HS-5 (cell line): ENCODE measurements at places on chromosomes 12 and 14.

DNA sequence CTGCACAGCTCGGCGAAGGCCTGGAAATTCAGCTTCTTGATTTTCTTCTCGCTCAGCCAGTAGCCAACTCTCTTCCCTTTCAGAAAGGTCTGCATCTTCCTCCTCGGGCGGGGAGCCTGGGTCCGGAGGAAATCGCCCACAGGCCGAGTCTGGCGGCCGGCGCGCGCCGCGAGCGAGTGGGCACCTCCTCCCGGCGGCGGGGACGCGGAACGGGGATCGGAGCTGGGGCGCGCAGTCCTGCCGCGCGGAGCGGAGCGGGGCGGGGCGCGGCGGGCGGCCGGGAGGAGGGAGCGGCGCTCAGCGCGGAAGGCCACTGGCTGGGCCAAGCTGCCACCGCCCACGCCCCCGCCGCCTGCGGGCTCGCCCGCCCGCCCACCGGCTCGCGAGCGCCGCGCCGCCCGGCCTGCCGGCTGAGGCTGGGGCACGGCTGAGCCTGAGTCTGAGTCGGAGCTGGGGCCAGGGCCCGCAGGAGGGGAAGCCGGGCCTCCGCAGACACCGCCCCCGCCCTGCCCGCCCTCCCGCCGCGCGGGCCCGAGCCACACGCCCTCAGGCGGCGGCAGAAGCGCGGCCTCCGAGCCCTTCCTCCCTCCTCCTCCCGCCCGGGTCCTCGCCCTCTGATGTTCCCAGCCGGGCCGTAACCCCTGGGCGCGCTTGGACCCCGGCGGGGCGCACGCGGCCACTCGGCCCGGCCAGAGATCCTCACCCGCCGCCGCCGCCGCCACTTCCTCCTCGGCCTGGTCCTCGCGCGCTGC, 480 bp downstream of the ITPK1 start:
- no peak for DNase-seq

GRCh38 chr12:98332642-98333041, 182.7 kb upstream of the TMPO start:
- no peak for DNase-seq

- DNase-seq, result no peak
Measured at GRCh38 chr12:58487255-58487654, 433.0 kb downstream of the LRIG3 start.

DNA sequence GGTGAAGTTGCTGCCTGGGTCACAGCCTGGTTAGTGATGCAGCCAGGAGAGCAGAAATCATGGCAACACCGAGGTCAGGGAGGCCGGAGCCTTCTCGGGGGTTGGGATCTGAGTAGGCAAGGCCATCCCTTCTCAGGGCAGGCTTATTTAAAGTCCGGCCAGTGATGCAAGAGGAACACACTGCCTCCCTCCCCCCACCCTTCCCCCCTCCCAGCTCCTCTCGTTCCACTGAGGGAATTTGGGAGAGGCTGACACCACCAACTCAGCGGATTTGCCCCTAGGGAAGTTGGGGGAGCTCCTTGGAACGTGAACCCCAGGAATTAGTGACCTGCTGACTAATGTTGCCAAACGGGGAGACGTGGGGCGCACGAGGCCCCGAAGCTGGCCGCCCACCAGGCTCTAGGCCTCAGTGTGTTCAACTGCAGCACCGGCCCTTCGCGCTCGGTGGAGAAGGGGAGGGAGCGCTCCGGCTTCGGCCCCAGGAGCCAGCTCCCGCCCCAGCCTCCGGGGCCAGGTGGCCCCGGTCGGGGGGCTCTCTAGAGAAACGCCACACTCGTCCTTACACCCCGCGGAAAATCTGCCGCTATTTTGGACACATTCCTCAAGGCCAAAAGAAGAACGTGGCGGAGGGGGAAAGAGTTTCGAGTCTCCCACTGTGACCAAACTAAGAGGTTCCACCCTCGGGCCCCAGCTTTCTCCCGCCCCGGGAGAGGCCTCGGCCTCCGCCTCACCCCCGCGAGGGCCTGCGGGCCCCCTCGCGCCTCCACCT, 1.6 kb downstream of the CTDSP2 start:
- no peak for DNase-seq

DNA sequence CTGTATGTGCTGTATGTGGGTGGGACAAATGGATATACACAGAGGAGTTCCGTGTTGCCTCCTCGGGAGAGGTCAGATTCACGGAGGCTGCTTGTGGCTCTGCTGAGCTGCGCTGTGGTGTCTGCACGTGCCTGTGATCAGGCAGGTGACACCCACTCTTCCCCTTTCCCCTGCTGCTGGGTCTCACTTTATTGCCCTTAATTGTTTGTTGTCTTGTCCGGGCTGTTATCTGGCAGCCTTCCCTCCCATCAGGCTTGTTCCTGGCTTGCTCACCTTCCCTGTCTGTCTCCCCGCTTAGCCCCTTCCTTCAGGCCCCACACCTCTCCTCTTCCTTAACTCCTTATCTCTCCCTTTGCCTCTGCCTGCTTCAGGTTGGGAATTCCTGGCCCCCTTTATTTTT, 13.5 kb downstream of the WNT5B start:
- no peak for DNase-seq

- no peak for DNase-seq
Measured at GRCh38 chr12:85971800-85972199, 97.7 kb downstream of the NTS start.

DNA sequence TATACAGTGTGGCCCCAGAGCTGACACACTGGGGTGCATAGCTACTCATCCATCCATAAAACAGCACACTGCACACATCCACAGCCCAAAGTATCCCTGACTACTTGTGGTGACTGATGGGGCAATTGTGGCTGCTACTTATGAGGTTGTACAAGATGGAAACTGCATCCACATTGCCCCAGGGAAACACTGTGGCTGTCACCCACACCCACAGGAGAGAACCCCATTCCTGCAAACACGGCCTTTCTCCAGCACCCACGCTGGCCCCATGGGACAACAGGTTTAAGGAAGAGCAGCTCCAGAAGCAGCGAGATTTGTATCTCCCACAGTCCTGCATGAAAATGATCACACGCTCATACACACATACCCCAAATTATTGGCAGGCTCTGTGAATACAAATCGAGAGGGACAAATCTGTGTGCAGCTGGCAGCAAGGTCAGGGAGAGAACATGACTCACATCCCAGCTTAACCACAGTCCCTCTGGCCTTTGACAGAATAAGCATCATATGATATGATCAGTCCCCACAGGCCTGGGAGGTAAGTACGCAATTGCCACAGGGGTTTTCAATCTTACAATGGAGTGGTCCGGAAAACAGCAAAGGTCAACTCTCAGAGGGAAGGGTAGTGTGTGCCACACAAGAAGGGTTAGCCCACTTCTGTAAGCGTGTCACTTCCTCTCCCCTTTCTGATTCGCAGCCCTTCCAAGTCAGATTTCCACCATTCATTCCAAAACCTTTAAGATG, 61.9 kb downstream of the ESR2 start:
- DNase-seq, result peak; percentile 69

DNA sequence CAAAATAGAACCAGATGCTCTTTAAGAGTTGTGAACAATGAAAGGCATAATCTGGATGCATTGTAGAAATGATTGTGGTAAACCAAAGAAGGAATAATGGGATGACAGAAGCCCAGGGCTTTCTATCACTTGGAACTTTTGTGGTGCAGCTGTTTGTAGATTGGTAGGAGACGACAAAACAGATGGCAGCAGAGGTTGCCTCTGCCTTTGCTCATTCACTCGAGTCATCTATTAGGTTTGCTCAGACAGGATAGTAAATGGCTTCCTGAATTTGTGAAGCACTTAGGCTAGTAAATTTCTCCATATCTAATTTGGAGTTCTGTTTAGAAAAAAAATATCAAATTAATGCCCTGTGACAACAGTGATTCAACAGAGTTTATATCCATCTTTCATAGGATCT, 78.4 kb downstream of the FGD4 start:
- no peak for DNase-seq

DNA sequence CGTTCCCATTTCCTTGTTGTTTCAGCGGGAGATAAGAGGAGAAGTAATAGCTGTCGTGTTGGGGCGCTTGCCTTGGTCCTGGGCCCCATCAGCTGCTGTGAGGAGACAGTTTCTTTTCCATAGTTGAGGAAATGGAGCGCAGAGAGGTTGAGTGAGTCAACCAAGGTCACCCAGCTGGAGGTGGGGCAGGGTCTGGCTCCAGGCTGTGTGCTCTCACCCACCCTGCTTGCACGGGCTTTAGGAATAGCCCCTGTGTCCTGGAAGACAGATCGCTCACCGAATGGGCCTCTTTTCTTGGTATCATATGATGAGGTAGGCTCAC, 165.7 kb upstream of the RTL1 start:
- DNase-seq, result no peak

- no peak for DNase-seq
Measured at GRCh38 chr12:78712834-78713481, 151.6 kb upstream of the SYT1 start.

DNA sequence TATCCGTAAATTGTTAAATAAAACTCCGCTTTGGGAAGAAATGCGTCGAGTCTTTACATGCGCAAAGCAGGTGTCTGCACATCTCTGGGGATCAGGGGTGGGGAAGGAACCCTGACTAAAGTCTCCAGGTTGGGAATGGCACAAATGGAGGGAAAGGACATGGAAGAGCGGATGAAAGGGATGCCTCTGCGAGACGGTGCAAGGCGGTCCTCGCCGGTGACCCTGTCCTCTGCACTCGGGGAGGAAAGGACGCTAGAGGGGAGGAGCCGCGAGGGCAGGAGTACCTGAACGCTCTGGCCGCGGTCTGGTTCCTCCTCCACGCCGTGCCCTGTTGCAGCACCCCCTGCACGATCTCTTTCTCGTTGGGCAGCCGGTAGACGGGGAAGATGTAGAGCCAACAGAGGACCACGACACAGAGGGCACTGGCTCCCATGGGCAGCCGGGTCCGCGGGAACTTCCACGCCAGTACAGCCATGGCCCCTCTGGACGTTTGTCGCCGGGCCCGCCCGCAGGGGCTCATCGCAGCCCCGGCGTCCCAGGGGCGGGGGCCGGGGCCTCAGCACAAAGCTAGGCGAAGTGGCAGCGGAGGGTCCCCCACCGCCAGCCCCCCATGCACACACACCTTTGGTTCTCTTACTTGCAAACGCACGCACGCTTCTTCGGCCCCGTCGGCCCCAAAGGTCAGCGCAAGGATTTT, 646 bp downstream of the ST8SIA1 start:
- no peak for DNase-seq

DNA sequence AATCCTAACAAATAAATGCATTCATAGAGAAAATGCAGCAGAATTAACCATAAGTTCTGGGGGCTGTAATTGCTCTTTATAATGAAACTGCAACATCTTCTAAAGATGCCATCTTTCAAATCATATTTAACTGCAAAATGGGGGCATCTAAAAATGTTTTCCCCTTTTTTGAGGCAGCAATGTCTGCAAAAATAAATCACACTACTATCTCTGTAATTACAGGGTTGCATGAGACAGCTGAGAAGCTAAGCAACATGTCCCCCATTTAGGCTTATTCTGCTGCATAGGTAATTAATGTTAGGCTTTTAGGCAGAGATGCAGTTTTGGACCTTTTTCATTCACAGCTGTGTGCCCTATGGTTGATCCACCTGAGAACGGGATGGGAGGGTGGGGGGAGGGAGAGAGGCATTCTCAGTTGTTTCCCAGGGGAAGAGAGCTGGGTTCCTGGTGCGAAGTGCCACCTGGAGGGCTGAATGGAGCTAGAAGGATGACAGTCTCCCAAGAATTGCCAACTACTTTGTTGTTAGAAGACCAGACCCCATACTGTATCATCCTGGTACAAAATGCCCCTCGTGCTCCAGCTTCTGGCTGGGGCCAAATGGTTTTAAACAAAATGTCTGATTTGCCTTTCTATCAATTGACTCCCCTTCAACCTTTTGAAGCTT, 154.2 kb downstream of the APAF1 start:
- no peak for DNase-seq

- no peak for DNase-seq
Measured at GRCh38 chr12:50147281-50147680, 19.9 kb downstream of the CERS5 start.

DNA sequence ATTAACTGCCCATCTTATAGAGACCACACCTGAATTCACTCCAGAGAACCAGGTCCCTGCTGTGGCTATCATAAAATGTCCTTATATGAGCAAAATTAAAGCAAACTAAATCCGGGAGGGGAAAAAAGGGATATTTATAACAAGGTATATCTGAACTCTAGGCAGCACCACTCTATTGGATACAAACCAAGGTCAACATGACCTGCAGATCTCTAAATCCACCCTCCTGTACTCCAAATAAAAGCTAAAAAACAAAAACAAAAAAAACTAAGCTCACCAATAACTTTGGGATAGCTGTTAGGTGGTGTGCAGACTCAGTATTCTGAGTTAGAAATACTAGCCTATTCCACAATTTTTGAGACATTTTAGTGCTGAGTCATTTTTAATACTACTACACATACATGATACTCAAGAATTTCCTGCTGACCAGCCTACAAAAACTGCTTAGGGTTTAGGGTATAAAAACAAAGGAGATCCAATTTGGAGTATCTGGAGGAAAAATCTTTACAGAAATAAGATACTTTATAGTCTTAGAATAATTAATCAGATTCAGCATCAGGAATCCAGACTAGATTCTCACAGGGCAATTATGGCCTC, 46.6 kb upstream of the LTBP2 start:
- DNase-seq, result no peak

- DNase-seq, result no peak
Measured at GRCh38 chr14:93962701-93963601, 13.4 kb downstream of the ASB2 start.

DNA sequence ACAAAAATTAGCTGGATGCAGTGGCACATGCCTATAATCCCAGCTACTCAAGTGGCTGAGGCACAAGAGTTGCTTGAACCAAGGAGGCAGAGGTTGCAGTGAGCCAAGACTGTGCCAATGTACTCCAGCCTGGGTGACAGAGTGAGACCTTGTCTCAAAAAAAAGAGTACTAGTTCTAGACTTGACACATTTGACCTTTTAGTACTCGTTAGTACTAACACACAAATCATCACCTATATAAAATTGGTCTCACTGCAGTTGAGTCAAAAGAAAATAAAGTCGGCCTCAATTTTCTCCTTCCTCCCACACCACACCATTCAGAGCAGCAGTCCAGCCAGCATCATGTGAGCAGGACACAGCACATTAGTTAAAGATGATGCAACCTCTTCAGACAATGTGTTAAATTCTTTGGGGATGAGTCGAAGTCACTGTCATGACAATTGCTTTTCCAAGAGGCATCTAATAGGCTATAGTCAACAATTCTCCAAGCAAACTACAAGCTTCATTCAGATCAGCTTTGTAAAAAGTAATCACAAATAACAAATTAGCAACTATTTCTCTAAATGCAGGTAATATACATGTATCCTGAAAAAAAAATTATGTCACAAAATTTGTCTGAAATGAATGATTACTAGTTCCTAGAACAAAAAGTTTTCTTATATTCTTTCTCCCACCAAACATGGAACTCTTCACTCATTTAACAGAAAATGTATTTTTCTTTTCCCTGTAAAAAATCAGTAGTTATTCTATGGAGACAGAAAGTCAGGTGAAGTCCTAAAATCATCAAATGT, 55.6 kb downstream of the CLIP1 start:
- peak; percentile 86 for DNase-seq

DNA sequence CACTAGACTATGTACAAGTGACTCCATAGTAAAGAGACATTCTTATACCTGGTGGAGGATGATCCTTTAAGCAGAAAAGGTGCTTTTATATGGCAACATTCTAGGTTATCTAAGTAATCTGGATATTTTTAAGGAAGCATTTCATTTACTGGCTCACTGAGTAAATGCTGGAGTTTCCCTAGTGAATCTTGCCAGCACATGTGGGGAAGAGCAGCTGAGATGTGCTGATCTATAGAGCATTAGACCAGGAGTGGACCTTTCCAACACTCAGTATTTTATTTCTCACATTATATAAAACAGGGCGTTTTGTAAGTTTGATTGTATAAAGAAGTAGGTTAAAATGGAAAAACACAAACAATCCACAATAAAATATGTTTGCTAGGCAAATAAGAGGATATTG, 478.5 kb downstream of the ATP23 start:
- no peak for DNase-seq
